Brain pericyte (primary cell): ENCODE measurements at places on chromosomes 1 and 21.
A peak's percentile ranks its signal among the peaks of the same experiment; 100 is the strongest.

DNA sequence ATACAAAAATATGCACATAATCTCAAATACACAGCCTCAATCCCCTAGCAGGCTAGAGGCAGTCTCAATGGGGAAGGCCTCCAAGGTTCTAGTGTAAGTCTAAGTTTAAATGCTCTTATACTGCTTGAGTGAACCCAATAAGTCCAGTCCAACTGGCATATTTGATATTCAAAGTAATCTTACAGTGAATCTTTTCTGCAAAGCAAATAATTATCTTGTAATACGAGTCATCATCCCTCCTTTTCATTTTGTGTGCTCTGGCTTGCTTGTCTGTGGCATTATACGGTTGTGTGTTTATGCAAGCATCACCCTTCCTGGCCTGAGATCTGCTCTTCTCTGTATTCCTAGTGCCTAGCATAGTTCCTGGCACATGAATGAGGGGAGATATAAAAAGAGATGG, 166.9 kb upstream of the HMGB4 start:
- DNase-seq = no peak

GRCh38 chr1:75243124-75243523, 108.9 kb downstream of the LHX8 start:
- no peak for DNase-seq

GRCh38 chr1:241934201-241934848, 23.2 kb upstream of the BECN2 start:
- DNase-seq = no peak

DNA sequence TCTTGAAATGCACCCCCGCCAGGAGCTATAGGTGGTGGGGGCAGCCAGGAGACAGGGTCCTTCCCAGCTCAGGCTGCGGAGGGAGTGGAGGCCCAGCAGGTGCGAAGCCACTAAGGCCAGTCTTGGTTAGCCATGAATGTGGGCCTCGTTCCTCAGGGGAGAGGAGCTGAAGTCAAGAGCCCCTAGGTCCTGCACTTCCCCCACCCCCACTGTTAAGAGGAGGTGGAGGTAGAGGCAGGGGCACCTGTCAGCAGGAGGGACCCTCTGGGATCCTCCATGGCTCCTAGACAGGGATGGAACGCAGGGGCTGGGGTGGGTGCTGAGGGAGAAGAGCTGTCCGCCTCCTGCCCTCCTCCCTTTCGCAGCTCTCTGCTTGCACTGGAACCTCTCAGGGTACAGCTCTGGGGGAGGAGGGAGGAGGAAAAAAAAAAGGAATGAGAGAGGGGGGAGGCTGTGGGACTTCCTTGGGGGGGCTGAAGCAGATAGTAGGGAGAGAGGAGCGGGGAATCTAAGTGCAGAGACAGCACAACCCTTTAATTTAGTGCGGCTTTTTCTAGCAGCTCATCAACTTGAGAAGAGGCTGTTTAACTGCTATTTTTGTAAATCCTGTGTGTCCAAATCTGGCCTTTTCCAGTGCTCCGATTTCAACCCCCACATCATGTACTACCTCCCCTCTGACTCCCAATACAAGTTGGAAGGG, 37.0 kb downstream of the MATN1 start:
- no peak for DNase-seq

DNA sequence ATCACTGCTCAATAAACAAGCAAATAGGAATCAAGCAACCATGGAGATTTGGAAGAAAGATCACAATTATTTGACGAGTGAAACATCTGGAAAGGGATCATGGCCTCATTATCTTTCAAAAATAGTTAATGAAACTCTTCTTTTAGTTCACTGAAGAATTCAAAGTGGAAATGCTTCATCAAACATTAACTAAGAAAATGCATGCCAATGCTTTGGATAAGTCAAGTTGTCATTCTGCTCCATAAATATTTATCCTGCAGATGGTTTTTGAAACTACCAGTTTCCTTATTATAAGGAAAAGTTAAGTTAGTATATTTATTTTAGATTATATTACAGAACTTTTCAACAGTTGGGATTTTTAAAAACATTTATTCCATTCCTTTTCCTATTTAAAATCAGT, 206.5 kb upstream of the ADGRL2 start:
- DNase-seq = no peak

- no peak for DNase-seq
Measured at GRCh38 chr1:7476861-7477547, 294.1 kb upstream of the VAMP3 start.

GRCh38 chr1:181793831-181794230, 267.7 kb downstream of the ZNF648 start:
- DNase-seq = no peak

- DNase-seq = peak; percentile 47
Measured at GRCh38 chr1:77538956-77539518, 143.4 kb downstream of the ZZZ3 start.

- DNase-seq = no peak
Measured at GRCh38 chr1:19046972-19047731, 90.7 kb upstream of the IFFO2 start.
